T47D (cell line): ENCODE measurements at places on chromosomes 5 and 9.
A peak's percentile ranks its signal among the peaks of the same experiment; 100 is the strongest.

- no peak for DNase-seq
These were observed 1048.7 kb upstream of the NUDT12 start for GRCh38 chr5:104611135-104611767.

DNA sequence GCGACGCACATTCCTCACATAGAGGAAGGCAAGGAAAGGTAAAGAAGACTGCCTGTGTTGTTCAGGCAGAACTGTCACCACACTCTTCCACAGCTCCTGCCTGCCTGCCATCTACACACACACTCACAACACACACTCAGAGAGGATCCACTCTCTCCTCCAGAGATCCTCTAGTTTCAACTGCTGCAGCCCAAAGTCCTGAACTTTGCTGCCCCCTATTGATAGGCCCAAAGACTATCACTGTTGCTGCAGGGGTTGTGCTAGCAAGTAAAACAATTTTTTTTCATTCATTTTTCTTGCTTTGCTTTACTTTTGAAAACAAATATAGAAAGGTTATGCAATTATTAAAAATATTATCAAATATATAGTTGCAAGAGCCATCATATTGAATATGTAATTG, 5.9 kb upstream of the CFAP90 start:
- DNase-seq = peak; percentile 75

- no peak for DNase-seq
These were observed 77.7 kb upstream of the ADAMTSL1 start for GRCh38 chr9:18396102-18396728.

DNA sequence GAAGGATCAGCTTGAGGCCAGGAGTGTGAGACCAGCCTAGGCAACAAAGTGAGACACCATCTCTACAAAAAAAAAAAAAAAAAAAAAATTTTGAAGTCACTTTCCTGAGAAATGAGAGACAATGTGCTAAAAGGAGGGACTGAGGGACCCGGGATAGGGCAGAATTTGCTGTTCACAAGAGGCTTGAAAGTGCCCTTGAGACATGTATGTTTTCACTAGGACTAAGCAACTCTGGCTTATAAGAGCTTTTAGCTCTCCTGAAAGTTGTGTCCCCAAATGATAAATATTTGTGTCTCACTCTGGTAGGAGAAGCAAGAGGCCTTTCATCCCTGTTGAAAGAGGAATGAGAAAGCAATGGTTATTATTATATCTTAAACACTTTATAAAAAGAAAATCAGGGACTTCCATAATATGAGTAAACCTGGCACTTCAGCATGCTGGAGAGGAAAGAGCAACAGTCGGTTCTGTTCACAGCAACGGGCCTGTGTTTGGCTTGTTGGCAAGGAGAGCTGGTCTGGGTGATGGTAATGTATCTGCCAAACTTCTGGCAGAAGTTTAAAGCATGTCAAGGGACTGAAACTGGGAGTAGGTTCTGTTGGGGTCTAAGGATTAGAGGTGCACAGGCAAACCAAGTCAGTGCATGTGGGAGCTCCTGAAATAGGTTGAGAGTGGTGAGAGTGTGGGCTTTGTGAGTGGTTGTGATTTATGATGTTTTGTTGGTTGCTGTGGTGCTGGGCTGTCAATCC, 32.2 kb downstream of the ENTREP1 start:
- DNase-seq = no peak

DNA sequence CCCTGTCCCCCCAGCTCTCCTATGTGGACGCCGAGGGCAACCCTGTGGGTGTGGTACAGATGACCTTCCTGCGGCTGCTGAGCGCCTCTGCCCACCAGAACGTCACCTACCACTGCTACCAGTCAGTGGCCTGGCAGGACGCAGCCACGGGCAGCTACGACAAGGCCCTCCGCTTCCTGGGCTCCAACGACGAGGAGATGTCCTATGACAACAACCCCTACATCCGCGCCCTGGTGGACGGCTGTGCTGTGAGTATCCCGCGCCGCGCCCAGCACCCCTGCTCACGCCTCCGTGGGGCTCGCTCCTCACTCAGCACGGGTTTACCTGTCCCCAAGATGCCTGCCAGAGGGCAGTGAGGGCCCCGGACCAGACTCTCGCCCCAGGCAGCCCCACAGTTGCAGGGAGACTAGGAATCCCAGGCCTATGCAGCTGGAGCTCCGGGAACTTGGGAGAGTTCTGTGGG, 45.6 kb upstream of the FCN2 start:
- DNase-seq = no peak

- DNase-seq = no peak
These were observed 214.4 kb downstream of the SEMA6A start for GRCh38 chr5:116360008-116360853.

DNA sequence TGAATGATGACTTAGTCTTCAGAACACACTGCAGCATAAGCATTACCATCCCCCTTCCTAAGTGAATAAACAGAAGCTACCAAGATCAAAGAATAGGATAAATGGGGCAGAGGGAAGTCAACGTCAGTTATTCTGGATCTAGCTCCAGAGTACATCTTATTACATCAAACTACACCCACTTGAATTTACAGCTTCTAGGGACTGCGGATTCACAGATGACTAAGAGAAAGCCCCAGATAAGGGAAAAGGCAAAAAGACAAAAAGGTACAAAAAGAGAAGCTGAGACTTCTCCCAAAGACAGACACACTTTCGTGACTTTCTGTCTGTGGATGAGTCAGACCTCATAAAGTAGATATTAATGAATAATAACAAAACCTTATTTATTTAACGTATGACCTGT, 457.9 kb upstream of the BRINP1 start:
- DNase-seq = no peak

DNA sequence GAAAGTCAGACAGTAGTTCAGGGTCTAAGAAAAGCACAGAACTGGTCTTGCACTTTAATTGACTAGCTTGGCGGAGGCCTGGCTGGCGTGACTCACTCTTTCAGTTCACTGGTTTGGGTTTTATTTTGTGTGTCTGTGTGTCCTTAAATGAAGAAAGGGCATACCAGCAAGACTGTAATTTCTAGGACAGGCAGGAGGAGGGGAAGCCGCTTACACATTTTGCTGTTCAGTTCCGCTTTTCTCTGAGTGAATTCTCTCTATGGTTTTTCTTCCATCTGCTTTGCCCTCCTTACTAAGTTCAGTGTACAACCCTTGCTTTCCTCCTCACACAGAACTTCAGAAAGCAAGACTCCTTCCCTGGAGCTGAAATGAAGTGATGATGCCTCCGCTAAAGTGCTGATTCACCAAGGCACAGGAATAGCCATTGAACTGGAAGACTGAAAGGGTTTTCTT, 150.8 kb downstream of the MEF2C start:
- no peak for DNase-seq
